NCI-H460 (cell line): ENCODE measurements at places on chromosomes 5 and 9.

GRCh38 chr5:68533571-68534084 is 318.1 kb downstream of the PIK3R1 start:
- no peak for DNase-seq

- DNase-seq, result no peak
These were observed 28.7 kb downstream of the TGFBI start for GRCh38 chr5:136057401-136058038.

DNA sequence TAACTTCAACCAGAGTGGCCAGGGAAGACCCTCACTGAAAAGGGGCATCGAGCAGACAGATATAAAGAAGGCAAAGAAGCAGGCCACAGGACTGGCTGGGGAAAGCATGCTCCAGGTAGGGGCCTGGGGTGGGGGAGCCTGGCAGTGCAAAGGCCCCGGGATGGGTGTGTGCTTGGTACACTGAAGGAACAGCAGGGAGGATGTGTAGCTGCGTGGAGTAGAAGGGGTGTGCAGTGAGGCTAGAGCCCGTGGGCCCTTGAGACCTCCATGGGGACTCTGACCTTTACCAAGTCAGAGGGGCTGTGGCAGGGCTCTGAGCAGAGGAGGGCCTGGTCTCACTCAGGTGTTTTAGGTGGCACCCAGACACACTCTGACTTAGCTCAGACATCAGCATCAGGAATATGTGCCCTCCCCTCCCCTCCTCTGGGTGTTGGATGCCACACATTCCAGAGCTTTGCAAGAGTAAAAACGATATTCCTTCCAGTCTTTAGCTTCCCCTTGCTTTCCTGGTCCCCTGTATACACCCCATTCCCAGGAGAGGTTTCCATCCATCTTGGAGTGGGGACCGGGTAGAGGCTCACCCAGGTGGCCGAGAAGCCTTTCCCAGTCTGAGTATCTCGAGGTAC is 7.6 kb downstream of the TRIM7 start:
- no peak for DNase-seq

GRCh38 chr9:134892221-134892620 is 11.6 kb downstream of the FCN2 start:
- DNase-seq, result no peak

GRCh38 chr5:86688406-86688805 is 70.7 kb downstream of the COX7C start:
- no peak for DNase-seq

DNA sequence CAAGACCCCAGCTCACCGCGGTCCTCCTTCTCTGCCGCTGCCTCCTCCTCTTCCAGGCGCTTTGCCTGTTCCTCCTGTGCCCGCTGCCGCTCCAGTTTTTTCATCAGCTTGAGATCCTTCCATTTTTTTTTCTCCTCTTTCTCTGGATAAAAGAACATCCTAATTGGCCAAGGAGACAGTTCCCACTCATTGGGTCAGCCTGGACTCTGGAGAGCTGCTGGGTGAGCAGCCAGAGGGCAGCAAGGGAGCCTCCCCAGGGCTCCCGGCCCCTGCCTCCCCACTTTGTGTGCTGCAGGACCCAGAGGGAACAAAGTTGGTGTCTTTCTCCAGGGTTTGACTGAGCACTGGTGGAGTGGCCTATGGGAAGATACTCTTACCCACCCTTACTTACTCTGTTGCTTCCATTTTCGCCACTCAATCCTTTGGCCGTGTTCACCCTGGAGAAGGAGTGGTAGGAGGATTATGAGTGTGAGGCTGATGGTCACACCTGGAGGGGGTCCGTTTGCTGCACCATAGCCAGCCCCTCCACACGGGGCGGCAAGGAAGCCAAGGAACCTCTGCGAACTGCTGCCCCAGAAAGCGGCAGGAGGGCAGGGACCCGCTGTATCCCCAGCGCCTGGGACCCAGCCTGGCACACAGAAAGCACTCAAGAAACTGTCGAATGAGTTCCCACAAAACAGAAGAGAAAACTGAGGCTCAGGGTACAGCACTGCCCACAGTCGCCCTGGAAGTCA is 708 bp downstream of the SPOUT1 start:
- DNase-seq, result no peak
